ENCODE measurements at places on chromosomes 7 and 10.
A peak's percentile ranks its signal among the peaks of the same experiment; 100 is the strongest.

- peak; percentile 80 for DNase-seq
Measured at GRCh38 chr7:129489491-129489890, 12.8 kb upstream of the SMKR1 start.

GRCh38 chr10:3036155-3037021 is 31.0 kb upstream of the PFKP start:
- no peak for DNase-seq

- peak; percentile 77 for DNase-seq
Measured at GRCh38 chr10:33122014-33122809, 164.2 kb upstream of the ITGB1 start.

- no peak for DNase-seq
Measured at GRCh38 chr10:110401401-110402076, 96.2 kb upstream of the DUSP5 start.

- DNase-seq: no peak
Measured at GRCh38 chr10:43595739-43596298, 10.4 kb upstream of the ZNF485 start.

All from GM03348 (cell line).